ENCODE measurements at places on chromosomes 16 and 17. TPM values are rescaled to one million over a fixed set of nuclear protein-coding genes. Genes with fewer than 3 reads are reported as not detected.

PDE6G gene
- total RNA-seq, result 5.8 TPM

GINS2 gene
- total RNA-seq, result 73.6 TPM

KRTAP1-5 gene
- not detected for total RNA-seq

DHRS13 gene
- total RNA-seq, result 33.8 TPM

GRCh38 chr16:88548131-88548874, 21.9 kb upstream of the ZC3H18 start:
- no peak for DNase-seq

DNA sequence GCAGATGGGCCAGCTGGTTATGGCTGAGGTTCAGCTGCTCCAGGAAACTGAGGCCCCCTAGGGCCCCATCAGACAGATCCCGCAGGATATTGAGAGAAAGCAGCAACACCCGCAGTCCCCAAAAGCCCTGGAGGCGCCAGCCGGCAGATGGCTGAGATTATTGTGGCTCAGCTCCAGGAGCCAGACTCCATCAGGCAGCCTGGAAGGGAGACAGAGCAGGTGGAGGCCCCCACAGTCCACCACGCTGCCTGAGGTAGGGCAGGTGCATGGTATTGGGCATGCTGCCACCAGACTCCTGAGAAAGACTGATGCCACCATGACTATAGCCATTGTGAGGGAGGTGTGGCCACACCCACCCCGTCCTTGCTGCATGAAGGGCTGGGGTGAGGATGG, 9.5 kb upstream of the TMEM101 start:
- no peak for DNase-seq

DNA sequence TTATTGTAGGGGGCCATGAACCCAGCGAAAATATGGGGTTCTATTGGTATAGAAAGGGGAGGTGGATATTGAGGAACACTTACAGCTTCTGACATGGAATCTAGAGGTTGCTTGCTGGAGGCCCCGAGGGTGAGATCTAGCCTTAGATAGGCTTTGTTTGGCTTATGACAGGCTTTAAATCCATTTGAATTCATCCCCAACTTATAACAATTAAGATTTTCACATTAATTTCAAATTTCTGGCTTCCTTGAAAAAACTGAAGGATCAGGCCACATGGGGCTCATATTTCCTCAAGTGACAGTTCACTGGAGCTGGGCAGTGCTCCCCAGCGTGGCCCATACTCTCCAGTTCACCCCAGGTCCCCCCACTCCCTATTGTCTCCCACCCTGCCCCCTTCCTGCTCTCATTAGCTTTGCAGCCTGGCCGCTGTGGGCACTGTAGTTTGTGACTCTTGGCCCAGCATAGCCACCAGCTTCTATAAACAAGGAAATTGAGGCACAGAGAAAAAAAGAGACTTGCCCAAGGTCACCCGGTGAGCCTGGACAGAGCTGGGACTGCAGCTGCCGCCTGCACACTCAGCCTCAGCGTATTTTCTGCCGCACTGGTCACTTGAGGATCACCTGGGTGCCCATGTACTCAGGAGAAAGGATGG, 19.8 kb upstream of the ADGRG1 start:
- no peak for DNase-seq

GRCh38 chr16:2149630-2150417, 1.4 kb downstream of the RAB26 start:
- no peak for DNase-seq

- DNase-seq, result no peak
Measured at GRCh38 chr17:193426-193810, 12.0 kb upstream of the DOC2B start.

- DNase-seq, result no peak
Measured at GRCh38 chr16:77374384-77374783, 60.5 kb downstream of the ADAMTS18 start.
